ENCODE measurements at places on chromosomes 5 and 9.
A peak's percentile ranks its signal among the peaks of the same experiment; 100 is the strongest.

DNA sequence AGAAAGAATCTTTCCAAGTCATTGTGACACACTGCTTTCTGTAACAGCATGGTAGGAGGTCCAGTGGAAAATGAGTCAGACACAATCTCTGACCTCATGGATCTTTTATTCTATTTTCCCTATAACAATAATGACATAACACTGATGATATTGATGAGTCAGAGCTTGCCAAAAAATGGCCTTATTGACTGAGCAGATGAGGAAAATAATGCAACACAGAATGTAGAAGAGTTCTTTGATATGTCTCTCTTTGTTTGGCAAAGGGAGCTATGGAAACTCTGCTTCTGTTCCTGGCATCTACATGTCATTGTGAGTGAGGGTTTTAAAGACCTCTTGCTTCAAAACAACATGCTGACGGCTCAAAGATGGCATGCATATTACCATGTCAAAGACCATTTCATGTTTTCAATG lies 443.1 kb upstream of the ZNF608 start:
- no peak for DNase-seq

GRCh38 chr5:141528291-141528984 lies 39.6 kb downstream of the PCDHGC5 start:
- DNase-seq: peak; percentile 65

GRCh38 chr5:180070756-180071530 lies 616 bp downstream of the RNF130 start:
- DNase-seq: peak; percentile 60

DNA sequence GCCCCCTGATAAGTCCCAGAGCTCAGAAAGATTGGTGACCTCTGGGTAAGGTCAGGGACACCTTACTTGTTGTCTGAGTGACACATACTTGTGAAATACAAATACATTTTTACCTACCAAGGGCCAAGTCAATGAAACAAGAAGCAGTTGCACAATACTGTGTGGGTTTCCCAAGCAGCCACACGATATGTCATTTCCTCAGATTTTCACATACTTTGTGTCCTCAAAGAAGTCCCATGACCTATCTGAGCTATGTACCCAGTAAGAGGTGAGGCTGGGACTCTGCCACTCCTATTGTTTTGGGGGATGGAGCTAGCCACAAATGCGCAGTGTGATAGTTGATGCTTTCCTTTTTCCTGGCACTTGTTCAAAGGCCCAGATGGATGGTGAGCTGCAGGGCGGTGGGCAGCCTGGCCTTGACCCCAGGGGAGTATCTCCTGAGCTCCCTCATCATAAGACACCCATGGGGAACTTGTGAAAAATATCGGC lies 4.8 kb upstream of the SLC25A51 start:
- no peak for DNase-seq

DNA sequence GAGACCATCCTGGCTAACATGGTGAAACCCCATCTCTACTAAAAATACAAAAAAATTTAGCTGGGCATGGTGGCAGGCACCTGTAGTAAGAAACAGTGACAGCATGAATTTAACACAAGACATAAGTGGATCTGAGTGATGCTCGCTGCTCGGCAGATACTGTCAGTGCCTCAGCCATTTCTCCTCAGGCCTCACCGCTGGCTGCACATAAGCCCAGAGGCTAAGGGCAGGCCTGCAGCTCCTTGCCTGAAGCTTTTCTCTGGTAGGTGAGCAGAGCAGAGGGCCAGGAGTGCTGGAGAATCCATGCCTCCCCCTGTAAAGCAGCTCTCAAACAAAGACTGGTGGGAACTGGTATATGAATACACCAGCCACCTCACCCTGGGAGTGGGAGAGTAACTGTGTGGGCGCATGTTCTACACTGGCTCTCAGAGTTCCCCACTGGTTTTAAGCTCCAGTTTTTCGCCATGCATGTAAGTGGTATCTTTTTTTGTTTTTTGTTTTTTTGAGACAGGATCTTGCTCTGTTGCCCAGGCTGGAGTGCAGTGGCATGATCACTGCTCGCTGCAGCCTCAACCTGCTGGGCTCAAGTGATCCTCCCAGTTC lies 10.3 kb upstream of the CD72 start:
- DNase-seq: no peak

DNA sequence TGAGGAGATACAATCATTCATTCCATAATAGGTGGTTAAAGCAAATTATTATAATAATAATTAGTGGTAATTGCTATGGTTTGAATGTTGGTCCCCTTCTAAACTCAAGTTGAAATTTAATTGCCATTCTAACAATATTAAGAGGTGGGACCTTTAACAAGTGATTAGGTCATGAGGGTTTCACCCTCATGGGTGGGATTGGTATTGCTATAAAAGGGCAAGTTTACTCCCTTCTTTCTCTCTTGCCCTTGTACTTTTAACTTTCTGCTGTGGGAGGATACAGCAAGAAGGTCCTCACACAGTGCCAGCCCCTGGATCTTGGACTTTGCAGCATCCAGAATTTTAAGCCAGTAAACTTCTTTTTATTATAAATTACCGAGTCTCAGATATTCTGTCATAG lies 101.9 kb upstream of the PARP8 start:
- no peak for DNase-seq

GRCh38 chr9:3479514-3480352 lies 46.1 kb downstream of the RFX3 start:
- no peak for DNase-seq

DNA sequence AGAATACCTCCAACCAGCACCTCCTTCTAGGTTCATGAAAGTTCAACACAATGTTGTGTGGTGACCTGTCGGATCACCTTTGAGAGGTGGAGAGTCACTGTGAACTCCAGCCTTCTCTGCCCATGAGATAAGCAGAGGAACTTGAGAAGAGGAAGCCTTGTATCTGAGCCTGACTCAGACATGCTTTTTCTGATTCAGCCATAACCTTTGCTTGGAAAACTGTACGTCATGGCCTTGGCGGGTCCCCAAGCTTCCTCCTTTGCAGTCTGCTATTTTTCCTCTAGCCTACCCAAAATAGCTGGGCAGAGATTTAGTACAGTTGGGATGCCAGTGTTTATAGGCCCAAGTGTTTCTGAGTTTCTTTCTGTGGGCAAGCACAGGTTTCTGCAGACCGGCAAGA lies 274.7 kb downstream of the CETN3 start:
- no peak for DNase-seq

DNA sequence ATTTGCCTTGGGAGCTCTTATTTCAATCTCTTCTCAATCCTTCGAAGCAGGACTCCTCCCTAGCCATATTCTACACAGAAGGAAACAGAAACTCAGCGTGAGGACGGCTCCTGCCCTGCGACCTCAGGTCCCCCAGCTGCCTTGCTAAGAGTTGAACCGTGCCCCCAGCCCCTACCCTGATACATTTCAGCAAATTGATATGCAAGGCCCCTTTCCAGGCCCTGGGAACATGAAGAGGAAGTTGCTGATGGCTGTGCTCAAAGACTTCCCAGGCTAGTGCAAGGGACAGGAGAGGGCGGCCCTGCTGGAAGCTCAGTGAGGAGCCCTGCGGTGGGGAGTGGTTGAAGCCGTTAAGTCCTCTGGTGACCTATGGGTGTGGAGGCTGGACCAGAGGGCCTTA lies 41.5 kb downstream of the BOD1 start:
- no peak for DNase-seq

DNA sequence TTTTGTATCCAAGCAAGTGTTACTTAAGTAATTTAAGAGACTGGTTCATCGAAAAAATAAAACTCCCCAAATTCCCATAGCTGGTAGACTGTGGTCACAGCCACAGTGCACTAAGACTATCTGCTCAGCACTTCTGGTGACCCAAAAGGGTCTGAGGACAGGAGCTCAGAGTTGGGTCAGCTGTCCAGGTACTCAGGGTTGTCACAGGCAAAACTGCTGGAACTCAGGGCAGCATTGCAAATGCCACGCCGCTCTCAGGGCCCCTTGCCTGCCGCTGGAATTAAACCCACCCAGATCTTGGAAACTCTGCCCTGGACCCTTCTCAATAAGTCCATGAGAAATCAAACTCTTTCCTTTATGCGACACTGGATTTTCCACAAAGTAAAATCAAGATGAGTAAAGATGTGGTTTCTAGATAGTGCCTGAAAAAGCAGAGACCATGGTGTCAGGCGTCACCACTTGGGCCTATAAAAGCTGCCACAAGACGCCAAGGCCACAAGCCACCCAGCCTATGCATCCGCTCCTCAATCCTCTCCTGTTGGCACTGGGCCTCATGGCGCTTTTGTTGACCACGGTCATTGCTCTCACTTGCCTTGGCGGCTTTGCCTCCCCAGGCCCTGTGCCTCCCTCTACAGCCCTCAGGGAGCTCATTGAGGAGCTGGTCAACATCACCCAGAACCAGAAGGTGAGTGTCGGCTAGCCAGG lies at the start of gene IL13:
Gene IL13, plus strand, starts transcription at position 498 of the 705 bp plus-strand sequence. Its CDS starts 14 bp downstream, at position 512.
- no peak for DNase-seq

DNA sequence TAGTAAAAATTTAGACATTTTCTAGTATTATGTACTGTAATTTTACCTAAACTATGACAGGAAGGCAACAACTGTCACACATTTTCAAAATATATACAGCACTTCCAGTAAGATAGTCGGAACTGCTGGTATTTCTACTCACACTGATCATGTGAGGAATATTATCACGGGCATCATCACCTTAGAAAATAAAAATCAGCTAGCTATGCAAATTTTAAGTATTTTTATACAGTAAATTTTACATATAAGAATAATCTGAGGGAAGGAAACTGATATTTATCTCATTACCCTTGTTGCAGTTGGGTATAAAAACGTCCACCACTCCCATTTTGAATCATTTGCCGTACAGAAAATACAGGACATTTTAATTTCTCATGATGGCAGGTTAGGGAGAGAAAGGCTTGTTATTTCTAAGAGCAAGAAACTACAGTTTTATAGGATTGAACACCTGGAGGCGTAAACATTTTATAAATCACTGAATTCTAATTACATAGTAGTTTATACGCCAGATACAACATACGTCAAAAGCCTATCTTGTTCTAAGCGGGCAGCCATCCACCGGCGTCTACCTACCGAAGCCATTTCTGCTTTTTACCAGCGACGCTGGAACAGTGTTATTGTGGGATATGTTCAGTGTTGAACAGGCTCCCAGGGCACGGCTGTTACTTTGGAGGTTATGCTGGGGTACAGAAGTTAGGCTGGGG lies 729 bp upstream of the TNPO1 start:
- DNase-seq: no peak

GRCh38 chr5:96636046-96636445 lies 26.1 kb upstream of the CAST start:
- no peak for DNase-seq

DNA sequence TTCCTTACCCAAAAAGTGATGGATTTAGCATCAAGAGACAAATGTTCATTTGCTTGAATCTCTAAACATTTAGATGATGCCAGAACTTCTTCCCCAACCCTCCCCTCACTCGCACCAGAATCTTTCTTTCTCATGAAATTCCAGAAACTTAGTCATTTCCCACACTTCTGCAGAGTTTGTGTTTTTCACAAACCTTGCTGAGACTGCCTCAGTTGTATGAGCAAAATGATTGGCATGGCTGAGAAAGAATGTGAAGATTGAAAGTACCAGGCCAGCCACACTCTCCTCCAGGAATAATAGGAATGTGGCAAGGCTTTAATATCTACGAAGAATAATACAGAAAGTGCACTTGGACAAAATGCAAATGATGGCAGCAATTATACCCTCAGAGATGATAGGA lies 428.3 kb upstream of the CDH6 start:
- DNase-seq: peak; percentile 11

DNA sequence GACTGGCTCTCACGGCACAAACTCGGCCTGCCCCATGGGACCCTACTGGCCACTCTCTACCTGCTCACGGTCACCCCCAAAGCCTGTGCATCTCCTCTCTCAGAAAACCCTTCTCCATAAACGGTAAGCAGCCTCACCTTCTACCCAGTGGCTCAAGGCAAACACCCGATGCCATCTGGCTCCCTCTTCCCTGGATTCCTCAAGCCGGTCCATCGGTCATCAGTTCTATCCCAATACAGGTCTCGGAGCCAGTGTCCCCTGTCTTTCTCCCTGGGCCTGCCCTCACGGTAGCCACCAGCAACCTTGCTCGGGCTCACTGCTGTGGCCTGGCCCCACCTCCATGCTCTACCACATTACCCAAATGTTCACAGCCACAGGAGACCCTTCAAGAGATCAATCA lies 134.1 kb downstream of the ROR2 start:
- DNase-seq: no peak

- no peak for DNase-seq
These were observed 60.9 kb upstream of the IL17B start for GRCh38 chr5:149439899-149440542.

- no peak for DNase-seq
These were observed 151.1 kb upstream of the ERCC6L2 start for GRCh38 chr9:95724253-95724991.

Data from left lung (tissue), 14 donors.